ENCODE measurements at places on chromosomes 6 and 20.

- peak; percentile 94 for ATAC-seq
Observed at GRCh38 chr20:5569021-5569420, 181.2 kb upstream of the SHLD1 start.

DNA sequence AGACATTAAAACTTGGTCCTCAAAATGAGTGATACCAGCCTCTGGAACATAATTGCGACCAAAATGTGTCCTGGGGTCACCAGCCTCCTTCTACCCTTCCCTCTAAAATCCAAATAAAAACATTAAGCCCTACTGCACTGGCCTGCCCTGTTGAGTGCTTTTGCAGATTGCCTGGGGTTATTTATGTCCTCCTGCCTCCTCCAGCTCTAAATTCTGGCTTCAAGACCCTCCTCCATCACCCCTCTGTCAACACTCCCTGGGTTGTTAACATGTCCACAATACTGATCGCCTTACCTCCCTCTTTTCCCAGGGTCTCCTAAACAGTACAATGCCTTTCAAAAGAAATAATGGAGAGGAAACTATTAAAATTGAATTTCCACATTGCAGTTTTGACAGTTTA is 327.5 kb downstream of the NRN1 start:
- no peak for ATAC-seq

GRCh38 chr6:113859349-113860180 is 2.4 kb downstream of the MARCKS start:
- ATAC-seq: 0 out of 3 replicates have a peak, but pooled peaks have one; percentile 0

DNA sequence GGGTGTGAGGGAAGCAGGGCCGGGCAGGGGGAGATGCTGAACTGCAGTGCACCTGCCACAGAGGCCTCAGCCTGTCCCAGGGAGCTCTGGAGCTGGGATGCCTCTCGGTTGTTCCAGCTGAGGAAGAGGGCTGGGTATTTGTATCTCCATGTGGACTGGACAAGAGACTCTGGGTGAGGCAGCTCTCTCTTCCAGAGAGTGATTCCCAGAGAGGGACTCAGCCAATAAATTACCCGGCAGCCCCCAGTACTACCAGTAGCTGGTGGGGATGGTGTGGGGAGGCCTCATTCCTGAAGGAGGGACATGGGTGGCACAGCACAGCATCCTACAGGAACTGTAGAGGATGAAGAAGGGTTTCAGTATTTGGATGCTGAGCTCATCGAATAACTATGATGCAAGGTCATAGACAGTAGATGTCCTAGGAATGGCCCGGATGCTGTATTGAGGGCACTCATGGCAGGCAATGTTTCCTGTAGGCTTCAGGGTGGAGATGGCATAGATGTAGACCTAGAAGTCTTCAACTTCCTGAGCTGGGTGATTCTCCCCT is 1.4 kb downstream of the FGD2 start:
- ATAC-seq: peak; percentile 48

- no peak for ATAC-seq
Observed at GRCh38 chr6:28340310-28341095, 4.6 kb upstream of the ZSCAN31 start.

DNA sequence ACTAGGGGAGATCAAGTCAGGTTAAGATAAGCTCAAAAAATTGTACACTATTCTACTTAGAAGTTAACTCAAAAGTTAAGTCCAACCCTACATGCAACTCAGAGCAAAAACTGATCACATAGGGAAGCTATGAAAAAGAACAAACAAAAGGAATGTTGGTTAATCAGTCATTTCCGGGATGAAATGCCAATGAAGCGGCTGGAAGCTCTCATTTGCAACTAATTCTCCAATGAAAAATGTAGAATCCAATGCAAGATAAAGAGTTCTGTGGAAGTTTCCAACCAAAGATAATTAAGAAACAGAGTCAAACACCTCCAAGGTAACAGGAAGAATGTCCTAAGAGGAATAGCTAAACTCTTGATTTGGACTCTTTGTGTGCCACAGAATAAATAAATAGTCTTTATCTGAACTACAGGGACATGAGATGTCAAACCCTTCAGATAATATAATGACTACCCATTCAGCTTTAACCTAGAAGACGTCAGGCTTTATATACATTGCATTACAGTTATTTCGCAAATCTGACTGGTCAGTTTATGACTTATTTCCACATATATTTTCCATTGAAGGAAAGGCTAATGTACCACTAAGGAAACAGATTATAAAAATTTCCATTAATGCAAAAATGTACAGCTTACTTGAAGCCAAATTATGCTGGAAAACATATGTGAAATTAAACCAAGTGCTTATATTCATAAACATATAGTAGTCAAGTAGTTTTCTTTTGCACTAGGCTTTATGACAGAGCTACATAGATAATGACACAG is 48.0 kb upstream of the DST start:
- ATAC-seq: no peak

DNA sequence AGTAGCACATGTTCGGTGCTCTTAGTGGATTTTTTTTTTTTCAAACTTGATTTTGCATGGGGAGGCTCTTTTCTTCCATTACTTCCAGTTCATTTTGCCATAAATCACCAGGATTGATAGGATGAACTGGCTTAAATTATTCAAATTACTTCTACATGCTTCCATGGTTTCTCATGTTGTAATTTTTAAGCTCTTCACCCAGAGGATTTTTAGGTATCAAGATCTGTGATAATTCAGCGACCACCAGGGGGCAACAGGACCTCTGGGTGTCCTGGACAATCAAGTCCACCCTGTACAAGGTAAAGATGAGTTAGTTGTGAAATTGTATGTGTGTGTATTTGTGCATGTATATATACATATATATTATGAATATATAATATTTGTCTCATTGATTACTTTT is 4.2 kb upstream of the EPHA7 start:
- ATAC-seq: no peak

GRCh38 chr6:43325876-43326275 is 17.2 kb upstream of the CRIP3 start:
- no peak for ATAC-seq

GRCh38 chr6:99181174-99181573 is 168.3 kb downstream of the FAXC start:
- ATAC-seq: no peak

DNA sequence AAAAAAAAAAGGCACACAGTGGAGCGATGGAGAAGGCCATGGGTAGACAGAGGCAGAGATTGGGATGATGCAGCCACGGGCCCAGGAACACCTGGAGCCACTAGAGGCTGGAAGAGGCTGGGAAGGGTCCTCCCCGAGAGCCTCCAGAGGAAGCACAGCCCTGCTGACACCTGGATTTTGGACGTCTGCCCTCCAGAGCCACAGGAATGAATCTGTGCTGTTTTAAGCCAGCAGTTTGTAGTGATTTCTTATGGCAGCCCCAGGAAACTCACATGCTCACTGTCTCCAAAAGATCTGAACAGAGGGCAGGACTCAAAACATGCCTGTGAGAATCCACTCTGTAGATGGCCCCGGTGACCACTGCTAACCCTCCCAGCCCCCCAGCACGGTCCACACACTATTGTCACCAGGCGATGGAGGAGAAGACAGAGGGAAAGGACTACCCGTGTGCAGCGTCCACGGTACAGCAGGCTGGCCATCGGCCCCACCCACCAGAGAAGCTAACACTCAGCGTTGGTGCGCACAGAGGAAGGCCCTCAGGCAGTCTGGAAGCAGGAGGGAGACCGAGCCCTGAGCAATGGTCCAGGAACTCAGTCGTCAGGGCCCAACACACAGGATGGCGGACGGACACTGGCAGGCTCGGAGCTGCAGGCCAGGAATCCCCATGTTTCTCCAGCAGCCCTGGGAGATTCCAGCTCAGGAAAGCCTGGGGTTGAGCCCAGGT is 99.7 kb downstream of the BMP7 start:
- ATAC-seq: no peak

DNA sequence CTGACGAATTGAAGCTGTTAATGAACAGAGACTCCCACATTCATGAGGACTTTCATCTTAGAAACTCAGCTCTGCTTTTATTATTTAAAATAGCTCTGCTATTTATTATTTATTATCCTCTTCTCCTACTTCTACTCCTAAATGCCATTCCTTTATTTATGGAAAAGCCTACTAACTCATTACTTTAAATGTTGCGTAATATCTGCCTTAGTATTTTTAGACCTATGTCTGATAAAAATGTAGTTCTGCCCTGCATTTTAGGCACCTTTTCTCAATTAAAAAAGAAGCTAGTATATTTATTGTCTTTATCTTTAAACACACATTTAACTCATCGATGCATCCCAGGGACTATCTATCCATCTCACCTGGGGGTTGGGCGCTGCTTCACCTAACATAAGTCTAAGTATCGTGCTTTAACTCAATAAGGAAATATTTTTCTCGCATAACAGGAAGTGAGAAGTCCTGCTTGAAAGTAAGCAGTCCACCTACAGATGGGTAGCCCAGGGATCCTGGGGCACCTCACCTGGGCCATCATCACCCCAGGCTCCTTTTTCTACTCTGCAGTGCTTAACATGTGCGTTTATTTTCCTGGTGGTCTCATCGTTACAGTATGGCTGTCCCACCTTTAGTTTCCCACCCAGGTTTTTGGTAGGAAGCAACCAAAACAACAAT is 31.3 kb upstream of the FAM184A start:
- ATAC-seq: no peak

DNA sequence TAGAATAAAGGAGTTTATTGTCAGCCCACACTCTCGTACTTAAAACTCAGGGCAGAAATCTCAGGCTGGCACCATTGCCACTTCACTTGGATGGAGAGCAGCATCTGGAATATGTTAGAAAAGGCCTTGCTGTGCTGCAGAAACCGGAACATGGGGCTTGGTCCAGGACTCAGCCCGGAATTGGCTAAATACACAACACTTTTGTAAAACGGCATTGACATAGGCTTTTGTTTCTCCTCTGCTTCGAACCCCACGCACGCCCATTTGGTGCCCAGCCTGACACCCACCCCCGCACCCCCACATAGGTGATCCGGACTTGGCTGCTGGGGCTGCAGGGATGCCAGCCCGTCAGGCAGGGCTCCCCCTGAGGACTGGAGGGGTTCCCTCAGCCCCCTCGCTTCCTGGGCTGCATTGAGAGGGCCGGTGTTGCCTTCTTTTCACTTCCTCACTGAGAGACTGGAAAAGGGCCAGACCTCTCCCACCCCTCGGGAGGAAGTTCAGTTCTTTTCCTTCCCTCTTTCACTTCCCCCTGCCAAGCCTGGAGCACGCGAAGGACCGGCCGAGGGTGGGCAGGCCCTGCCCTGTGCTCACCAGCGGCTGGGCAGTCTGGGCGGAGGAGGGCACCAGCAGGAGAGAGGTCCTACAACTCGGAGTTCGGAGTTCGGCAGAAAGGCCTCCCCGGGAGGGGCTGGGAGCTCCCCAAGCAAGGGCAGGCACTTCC is 17.9 kb upstream of the CST3 start:
- ATAC-seq: no peak

GRCh38 chr6:170005665-170006064 is 254.2 kb downstream of the ERMARD start:
- ATAC-seq: no peak

GRCh38 chr20:44066645-44067606 is 120.1 kb downstream of the JPH2 start:
- ATAC-seq: no peak

- no peak for ATAC-seq
Observed at GRCh38 chr6:107244082-107244741, 128.9 kb upstream of the BEND3 start.

- ATAC-seq: no peak
Observed at GRCh38 chr6:53125276-53125675, 23.4 kb downstream of the GCM1 start.

DNA sequence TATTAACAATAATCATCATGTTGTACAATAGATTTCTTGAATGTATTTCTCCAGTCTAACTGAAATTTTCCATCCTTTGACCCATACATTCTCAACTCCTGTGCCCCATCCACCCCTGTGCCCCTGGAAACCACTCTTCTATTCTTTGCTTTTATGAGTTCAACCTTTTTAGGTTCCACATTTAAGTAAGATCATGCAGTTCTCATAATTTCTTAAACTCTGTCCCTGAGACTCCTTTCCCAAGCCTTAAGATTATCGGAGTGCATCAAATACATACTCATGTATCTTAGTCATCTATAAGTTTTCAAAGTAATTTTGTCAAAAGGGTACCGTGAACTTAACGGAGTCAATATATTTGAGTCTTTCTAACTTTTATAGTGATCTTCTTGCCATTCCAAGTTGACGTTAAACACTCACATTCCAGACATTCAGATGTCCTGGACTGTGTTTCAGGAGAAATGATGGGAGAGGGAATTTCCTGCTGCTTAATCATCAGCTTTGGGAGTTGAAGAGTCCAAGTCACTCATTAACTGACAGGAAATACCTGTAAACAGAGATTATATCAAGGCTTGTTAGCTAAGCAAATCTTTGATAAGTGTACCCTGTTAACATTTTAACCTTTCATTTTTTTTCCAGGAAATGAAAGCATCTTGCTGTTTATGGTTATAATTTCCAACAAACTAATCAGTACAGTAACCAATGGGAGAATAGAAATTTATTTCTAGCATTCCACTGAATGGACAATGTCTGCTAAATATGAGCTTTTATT is 73.3 kb downstream of the ADGRG6 start:
- ATAC-seq: peak; percentile 61

DNA sequence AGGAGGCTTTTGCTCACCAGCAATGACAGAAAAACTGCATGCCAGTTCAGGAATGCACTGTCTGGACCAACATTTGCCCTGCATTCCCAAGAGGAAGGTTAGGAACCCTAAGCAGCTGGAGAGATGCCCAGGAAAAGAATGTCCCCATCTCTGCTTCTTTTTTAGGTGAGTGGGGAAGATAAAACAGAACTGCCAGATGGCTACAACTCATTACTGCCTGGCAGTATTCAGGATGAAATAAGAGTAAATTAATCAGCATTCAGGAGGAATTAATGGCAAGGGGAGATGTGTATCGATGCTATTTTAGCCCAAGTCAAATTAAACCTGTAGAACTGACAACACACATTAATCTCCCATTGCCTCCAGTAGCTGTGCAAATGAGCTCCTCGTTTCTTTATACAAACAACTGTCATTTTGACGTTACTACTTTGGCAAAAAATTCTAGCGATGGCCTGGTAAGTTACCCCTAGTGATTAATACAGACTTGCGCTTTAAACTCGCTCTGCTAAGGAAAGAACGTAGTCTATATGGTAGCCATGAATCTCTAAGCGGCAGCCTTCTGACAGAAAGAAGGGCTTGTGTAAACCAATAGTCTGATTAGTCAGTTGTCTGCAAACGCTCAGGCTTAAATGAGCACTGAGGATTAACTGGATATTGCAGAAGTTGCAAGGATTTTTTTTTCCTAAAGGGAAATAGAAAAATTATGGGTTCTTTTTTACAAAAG is 16.7 kb upstream of the SMLR1 start:
- peak; percentile 89 for ATAC-seq

Measured in SK-N-SH treated with all-trans-retinoic acid at 6 μM for 48 hours (cell line).